ENCODE measurements at places on chromosomes 2 and 18.

DNA sequence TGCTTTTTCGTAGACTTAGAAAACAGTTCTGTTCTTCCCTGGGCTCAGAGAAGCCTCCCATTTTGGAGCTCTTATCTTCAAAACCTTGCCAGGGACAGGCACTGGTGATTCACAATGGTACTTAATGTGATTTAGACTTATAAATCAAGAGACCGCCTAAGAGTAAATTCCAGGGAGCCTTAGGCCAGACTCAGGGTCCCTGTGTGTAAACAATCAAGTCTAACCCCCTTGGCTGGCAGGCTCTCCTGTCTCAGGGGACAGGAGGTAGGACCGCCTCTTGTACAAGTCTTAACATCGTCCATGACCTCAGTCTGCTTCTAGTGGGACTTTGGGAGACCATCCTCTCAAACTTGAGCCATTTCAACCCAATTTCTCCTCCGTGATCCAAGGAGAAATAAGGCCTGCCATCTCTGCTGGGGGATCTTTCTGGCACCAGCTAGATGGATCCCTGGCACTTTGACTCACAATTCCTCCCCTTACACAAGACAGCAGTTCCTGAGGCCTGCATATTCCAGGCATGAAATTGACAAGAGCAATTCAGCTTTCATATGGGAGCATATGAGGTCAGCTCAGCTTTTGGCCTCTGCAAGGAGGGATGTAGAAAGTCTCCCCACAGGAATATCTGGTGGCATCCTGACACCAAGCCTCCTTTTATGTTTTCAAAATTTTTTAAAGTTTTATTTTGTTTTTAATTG, 487.0 kb downstream of the TNS1 start:
- no peak for DNase-seq

DNA sequence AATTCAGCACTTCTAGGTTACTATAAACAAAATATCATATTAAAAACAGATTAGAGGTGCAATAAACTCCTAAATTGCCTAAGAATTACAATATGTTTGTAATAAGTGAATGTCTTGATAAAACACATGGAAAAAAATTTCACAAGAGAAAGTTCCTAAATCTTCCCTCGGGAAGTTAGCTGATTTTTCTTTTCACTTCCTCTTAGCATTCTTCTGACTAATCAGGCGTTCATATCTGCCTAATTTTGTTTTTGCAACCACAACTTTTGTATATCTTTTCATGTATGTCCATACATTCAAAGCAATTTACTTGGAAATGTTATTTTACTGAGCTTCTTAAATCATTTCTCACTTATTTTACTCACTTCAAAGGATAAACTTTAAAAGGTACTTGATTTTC, 88.5 kb downstream of the RTTN start:
- no peak for DNase-seq

GRCh38 chr2:134431838-134432434, 178.1 kb downstream of the MGAT5 start:
- DNase-seq, result no peak

GRCh38 chr2:27797841-27798240, 26.3 kb downstream of the MRPL33 start:
- no peak for DNase-seq

- no peak for DNase-seq
Measured at GRCh38 chr2:234409590-234409989, 87.3 kb downstream of the ARL4C start.

DNA sequence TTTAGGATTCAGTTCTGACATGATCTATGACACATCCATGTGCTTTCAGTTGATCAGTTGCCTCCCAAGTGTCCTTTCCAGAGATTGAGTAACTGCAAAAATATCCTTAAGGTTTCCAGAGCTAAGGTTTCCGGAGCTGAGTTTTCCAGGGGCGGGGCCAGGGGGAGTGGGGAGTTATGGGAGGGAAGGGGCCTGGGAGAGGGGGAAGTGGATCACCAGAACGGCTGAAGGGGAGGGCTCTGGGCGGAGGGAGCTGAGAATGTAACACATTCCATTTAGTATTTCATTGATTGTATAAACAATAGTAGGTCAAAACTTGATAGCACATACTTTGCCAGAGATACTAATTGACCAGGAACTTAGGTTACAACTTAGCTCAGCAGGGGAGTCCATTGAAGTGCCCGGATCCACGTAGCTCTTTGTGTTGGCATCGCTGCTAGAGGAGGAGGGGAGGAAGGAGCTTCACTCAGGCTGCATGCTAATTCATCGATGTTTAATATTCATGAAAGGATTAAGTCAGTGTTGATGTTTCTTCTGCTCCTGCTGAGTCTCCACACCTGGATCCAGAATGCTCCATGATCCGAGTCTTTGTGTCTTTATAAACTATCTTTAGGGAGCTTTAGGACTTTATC, 289.8 kb downstream of the ALPK2 start:
- peak; percentile 56 for DNase-seq

All from ovary (tissue), 10 donors.